HuH-7.5 (cell line): ENCODE measurements at places on chromosomes 2 and 18.

DNA sequence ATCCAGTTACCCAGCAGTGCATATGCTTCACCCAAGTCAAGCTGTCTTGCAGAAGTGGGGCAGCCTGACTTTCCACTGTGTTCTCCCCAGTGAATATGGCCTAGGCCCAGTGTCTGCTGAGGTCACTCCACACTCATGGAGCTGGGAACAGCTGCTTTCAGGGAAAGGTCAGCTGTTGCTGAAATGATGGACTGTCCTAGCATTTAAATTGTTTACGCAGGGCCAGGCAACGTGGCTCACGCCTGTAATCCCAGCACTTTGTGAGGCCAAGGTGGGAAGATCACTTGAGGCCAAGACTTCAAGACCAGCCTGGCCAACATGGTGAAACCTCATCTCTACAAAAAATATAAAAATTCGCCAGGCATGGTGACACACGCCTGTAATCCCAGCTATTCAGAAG lies 86.5 kb downstream of the LIPG start:
- no peak for DNase-seq

DNA sequence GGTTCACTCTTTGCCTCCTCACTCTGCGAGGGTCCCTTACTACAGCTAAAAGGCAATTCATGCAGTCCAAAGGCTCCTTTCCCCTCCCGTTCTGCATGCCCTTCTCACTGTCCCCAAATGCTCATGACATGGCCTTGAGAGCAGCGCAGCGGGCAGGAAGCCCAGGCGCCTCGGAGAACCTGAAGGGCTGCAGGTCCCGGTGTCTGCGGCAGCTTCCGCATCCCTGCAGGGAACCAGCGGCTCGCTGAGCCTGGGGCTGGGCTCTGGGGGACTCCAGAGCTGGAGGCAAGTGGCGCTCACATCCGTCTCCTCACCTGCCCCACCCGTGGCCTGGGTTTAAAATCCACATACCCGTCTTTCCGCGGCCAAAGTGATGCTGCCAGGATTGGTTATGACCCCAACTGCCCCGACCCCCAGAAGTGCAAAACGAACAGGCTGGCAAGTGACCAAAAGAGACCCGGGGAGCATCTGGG lies 462 bp upstream of the CIDEA start:
- no peak for DNase-seq

DNA sequence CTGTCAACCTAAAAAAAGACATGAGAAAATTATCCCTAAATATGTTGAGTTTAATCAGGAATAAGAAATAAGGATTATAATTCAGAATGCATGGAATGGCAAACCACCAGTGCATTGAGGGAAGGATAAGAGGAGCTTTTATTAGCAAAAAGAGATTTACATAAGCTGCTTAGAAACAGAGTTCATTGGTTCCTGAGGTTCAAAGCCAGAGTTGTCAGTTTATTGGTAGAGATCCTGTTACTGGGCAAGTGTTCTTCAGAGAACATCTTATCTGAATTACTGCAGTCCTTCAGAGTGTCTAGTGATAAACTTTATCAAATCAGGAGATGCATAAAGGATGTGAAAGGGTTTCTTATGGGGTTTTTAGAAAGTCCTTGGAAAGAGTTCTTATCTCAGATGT lies 76.0 kb upstream of the MEX3C start:
- no peak for DNase-seq

DNA sequence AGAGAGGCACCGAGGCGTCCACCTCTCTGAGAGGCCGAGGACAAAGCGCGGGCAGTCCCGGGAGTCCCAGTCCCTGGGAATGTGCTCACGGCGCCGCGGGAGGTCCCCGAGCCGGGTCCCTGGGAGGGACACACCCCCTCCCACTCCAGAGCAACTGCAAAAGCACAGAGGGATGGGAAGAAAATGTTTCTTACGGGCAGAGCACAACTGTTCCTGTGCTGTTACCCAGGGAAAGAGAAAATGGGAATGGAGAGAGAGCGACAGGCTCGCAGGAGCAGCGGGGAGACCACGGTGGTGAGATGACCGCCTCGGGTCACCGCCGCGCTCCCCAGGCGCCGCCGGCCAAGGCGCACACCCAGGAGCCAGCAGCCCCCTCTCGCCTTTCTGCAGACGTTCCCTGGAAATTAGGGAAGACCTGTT lies 1.2 kb upstream of the BCL11A start:
- no peak for DNase-seq

GRCh38 chr2:19687017-19687659 lies 214.6 kb downstream of the TTC32 start:
- no peak for DNase-seq

DNA sequence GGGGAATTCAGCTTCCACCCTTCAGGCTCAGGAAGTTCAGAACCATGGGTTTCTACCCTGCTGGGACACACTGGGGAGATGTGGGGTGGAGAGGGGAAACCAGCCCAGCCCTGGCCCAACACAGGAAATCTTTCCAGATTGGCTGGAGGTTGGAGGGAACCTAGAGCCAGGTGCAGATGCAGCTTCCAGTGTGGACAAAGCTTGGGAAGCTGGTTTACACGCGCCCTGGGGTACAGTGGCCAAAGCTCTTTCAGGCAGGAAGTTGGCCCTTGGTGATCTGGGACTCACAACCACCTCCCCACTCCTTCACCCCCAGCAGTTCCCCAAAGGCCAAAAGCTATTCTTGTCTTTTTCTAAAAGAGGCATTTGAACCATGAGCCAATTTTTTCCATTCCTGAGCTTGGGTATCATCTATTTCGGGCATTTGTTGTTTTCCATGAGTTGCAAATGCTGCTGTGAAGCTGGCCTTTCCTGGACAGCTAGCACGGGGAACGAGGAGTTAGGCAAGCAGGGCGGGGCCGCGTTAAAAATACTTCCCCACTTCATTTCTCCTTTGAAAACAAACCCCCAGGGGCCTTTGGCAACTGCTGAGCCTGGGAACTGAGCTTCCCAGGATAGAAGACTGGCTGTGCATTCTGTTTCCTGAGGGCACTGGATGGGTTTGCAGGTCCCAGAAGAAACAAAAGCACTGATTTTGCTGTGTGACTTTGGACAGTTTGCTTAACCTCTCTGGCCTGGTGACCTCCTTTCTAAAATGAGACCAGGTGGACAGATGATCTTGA lies 3.1 kb upstream of the ARID5A start:
- DNase-seq, result no peak

DNA sequence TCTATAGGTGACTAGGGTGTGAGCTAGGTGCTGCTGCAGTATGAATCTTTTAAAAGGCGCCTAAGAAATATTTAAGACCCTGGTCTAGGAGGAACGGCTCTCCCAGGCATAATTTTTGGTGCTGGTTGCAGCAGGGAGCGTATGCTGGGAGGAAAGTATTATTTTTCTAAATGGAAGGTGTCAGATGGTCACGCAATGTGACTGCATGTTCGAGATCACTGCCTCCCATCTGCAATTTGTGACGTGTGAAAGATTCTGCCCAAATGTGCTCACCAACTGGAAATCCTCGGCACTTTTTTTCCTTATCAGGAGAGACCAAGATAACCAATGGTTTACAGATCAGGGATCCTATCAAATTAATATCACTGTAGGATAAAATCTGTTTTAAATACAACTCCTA lies 95.6 kb upstream of the KLHL14 start:
- DNase-seq, result no peak

GRCh38 chr18:24947521-24948305 lies 404.3 kb downstream of the ZNF521 start:
- DNase-seq, result no peak

GRCh38 chr2:132953771-132954170 lies 283.8 kb upstream of the LYPD1 start:
- no peak for DNase-seq

DNA sequence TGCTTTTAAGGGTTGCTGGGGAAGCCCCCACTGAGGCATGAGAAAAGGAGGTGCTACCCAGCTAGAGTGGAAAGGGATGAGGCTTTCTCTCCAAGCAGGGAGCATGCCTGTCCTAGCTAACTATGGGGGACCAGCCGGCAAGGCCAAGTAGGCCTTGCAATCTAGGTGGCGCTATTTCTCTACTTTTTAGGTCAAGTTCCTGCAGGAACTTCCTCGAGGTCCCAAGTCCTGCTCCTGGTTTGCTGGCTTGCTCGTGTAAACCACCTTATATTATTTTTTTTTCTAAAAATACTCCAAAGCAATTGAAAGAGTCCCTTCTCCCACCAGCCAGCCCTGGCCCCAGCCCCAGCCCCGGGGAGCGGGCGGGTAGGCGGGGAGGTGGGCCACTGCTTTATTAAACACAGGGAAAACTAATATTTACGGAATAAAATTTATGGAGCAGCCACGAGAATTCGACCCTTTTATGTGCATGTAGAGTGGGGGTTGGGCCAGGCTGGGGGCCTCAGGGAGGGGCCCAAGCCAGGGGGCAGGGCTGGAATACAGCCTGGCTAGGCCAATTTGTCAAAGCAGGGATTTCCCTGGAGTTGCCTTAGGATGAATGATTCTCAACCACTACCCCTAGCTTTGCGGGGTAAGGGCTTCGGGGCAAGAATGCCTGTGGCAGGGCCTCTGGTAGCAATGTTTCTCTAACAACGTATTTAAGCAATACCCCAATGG lies 12.8 kb upstream of the IHH start:
- peak; percentile 61 for DNase-seq

GRCh38 chr2:231041061-231041689 lies 3.9 kb downstream of the C2orf72 start:
- DNase-seq, result no peak

GRCh38 chr18:10942998-10943397 lies 206.4 kb downstream of the PIEZO2 start:
- no peak for DNase-seq

DNA sequence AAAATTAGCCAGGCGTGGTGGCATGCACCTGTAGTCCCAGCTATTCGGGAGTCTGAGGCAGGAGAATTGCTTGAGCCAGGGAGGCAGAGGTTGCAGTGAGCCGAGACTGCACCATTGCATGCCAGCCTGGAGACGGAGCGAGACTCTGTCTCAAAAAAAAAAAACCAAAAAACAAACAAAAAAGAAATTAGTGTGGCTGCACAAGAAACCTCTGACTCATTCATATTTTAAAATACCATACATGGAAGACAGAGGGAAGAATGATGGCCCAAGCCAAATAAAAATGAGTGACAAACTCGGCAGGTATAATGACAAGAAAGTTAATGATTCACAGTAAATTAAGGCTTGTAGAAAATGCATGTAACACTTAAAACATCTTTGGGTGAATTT lies 875.8 kb downstream of the EPHA4 start:
- DNase-seq, result no peak

DNA sequence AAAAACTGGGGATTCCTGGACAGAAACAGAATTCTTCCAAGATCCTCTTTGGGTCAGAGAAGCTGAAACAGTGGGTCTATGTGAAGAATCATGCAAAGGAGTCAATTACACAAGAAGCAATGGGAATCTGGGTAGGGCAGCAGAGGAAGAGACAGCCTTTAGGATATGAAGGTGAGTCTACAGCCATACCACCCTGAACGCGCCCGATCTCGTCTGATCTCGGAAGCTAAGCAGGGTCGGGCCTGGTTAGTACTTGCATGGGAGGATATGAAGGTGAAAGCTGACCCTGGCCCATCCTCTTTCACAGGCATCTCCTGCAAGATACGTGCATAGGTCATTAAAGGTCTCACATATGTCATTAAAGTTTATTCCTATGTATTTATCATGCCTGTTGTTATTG lies 1080.9 kb upstream of the FANCL start:
- DNase-seq, result no peak

DNA sequence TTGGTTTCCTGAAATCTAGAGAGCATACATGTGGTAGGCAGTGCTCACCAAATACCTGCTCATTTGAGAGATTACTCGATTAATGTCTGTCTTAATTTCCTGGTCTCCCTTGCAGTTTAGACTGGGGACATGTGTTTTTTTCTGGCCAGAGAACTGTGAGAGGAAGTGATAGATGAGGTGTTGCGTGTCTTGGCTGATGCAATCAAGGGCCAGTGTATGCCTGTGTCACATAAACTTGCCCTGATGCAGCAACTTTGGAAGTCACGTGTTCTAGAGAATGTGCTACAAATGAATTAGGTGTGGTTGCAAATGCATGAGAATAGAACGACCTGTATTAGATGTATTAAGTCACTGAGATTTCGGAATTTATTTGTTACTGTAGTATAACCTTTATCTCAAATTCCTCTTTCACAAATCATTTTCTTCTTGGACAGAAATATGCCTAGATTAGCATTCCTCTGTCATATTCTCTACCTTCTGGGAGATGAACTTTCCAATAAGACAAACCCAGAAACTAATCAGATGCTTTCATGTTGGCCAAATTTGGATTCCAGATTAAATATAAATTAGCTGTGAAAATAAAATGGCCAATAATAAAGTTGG lies 9.9 kb upstream of the IL1A start:
- no peak for DNase-seq

DNA sequence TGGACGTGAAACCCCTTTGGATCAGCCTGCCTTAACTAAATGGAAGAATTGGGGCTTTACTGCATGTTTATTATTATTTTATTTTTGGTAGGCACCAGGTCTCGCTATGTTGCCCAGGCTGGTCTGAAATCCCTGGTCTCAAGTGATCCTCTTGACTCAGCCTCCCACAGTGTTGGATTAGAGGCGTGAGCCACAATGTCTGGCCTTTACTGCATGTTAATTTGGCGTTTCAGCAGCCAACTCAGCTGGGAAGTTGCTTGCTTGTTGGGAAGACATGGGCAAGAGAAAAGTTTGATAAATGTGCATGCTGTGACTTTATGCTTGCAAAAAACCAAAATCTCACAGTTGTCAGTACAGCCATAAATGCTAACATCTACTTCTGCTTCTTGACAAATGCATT lies 105.1 kb downstream of the FMNL2 start:
- no peak for DNase-seq

- DNase-seq, result no peak
Measured at GRCh38 chr2:69694894-69695849, 46.8 kb upstream of the ANXA4 start.

GRCh38 chr2:128178650-128179460 lies 87.9 kb downstream of the UGGT1 start:
- DNase-seq, result no peak

DNA sequence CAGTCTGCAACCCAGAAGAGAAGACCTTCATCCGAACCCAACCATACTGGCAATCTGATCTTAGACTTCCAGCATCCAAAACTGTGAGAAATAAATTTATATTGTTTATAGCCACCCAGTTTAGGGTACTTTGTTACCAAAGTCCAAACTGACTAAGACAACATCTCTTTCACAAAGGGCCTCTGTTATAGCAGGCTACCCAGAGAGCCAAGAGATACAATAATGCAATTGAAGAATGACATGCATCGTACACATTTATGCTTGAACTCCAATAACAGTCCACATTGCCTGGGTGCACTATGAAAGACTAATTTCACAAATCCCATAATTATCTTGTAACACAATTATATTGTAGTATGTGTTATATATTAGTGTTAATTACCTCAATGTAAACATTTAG lies 39.1 kb upstream of the ANKRD44 start:
- no peak for DNase-seq

DNA sequence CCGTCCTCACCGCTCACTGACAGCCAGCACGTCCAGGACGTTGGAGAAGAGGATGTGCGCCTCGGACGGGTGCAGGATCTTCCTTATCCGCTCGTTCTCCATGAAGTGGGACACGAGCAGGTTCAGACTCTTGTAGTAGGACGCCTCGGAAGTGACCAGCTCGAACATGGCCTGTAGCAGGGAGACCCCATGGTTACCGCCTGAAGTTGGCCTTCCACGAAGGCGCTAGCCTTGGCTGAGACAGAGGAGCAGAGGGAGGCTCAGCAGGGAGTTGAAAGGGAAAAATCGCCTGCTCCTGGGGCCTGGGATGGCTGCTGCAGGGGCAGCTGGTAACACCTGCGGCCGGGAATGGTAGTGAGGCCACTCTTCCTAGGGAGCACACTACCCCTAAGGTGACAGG lies 24.7 kb downstream of the SNORC start:
- DNase-seq, result no peak
